ENCODE measurements at places on chromosomes 16 and 17.
A peak's percentile ranks its signal among the peaks of the same experiment; 100 is the strongest.

- DNase-seq, result peak; percentile 73
These were observed 166.3 kb downstream of the ANKFN1 start for GRCh38 chr17:56319531-56319930.

DNA sequence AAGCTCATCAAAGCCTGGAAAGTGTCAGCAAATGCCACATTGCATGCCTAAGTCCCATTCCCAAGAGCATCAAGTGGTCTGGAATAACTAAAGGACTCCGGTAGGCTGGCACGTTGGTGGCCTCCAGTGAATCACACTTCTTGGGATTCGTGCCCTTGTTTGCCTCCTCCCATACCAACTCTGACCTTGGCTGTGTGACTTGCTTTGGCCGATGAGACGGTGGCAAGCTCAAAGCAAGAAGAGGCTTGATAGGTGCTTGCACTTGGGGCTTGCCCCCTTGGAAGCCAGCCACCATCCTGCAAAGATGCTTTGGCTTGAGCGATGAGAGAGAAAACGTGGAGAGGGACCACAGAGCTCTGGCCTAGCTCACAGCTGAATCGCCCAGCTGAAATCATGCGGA, 313.1 kb upstream of the ZFHX3 start:
- DNase-seq, result no peak

DNA sequence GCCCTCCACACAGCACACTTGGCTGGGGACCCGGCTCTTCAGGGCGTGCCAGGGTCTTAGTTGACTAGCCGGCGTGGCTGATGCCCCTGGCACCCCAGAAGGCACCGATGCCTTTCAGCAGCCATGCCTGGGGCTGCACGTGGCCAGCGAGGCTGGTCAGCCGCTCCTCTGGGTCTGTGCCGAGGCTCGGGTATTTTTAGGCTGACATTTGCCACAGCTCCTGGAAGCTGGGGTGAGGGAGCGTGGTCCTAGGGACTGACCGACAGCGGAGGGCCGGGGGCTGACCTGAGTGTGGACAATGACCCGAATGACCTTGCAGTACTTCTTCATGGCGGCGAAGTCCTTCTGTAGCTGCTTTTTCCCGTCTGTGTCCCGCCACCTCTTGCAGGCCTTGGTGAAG, 3.9 kb downstream of the RPL3L start:
- DNase-seq, result no peak

DNA sequence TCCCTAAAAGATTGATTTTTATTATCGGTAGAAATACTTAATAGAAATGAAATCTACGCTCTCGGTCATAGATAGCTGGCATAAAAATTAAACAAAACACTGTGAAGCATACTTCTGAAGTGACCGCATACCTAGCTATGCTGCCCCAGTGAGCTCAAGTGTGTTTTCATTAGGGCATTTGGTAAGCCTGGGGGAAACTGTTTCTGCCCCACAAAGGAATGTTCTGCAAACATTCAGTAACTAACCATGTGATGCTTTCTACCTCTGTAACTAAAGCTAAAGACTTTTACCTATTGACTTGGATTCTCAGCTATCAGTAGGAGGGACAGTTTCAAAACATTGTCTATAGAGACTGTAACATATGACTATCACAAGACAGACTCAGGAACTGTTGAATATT, 93.5 kb upstream of the HSBP1 start:
- DNase-seq, result no peak

DNA sequence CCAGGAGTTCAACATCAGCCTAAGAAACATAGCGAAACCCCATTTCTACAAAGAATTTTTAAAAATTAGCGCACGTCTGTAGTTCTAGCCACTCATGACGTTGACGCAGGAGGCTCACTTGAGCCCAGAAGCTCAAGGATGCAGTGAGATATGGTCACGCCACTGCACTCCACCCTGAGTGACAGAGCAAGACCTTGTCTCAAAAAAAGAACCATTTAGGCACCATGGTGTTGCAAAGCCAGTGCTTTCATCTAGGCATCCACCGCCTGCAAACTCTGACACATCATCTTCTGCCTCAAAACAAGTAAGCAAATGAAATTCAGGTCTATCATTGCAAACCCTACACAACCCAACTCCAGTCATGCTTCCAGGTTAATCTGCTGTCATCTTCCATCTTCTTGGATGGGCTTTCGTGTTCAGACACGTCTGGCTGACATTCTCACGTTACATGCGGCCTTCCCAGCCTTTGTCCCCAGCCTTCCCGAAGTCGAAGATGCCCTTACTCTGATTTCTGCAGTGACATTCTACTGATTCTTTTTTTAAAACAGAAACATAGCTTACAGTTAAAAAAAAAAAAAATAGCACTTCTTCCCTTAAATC, 8.9 kb downstream of the ANKRD11 start:
- DNase-seq, result no peak

DNA sequence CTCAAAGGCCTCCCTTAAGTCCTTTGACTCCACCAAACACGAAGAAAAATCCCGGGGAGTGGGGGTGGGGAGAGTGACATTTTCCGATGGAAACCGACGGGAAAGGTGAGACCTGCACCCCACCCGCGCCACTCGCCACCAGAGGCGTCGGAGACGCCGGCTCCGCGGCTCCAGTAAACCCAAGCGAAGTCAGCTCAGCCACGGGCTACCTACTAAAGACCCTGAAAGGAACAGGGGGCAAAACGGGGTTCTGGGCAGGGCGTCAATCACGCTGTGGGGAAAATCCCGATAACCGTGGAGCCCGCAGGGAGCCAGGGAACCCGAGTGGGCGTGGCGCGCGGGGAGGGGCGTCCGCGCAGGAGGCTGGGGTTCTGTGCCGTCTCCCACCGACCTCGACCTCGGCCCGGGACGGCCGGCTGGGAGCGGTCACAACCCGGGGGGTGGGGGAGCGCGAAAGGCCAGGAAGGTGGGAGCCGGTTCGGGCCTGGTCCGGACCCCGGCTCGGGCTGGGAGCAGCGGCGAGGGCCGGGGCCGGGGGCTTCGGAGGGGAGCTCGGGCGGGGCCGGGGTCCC, 565 bp downstream of the WDR45B start:
- DNase-seq, result no peak

DNA sequence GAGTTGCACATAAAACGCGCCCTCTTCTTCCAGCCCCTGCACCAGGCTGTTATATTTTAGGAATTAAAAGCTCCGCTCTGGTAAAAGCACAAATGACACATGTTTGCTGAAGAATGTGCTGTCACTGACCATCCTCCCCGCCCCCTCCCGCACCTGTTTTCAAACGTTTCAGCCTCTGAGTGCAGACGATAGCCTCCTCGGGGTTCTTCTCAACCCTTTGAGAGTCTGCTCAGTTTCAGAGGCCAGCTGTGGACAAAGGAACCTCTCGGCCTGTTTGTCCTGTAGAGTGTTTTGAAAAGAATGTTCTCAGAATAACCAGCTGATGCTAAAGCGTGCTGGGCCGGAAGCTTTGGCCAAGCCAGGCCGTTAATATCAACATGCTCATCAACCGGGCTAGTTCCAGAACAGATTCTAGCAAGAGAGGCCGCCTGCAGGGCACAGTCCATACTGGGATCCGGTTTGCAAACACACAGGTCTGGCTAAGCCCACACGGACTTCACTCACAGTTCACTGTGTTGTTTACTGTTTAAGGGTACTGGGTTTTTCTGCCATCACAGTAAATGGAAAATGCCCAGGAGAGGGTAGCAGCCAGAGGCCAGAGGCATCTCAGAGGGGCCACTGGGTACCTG, 6.4 kb upstream of the CACNG4 start:
- DNase-seq, result peak; percentile 14

DNA sequence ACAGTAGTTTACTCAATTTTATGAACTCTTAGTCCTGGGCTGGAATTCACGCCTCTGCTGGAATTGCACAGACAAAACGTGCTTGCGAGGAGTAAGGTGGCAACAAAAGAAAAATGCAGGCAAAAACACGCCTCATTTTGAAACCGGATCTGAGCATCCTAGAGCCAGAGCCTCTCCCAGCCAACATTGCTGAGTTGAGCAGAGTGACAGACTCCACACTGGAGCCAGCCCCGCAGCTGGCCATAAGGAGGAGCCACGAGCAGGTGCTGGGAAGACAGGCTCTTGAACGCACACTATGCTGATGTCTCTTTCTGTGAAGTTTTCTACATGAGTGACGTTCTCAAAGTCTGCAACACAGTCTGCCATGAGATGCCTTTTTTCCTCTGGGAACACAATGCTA, 14.6 kb upstream of the HSBP1 start:
- no peak for DNase-seq

- peak; percentile 42 for DNase-seq
These were observed 500 bp downstream of the MAF start for GRCh38 chr16:79599837-79600637.

DNA sequence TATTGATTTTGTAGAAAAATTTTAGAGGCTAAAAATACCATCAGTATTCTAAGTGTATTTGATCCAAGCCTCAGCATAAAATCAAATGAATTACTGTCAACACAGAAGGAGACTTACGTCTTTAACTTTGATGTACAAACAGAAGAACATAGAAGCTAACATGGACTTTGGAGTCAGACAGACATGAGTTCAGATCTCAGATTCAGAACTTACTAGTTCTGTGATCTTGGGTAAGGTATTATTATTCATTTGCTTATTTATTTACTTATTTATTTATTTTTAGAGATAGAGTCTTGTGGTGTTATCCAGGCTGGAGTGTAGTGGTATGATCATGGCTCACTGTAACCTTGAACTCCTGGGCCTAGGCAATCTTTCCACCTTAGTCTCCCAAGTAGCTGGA, 4.0 kb upstream of the SLFN12L start:
- DNase-seq, result no peak

DNA sequence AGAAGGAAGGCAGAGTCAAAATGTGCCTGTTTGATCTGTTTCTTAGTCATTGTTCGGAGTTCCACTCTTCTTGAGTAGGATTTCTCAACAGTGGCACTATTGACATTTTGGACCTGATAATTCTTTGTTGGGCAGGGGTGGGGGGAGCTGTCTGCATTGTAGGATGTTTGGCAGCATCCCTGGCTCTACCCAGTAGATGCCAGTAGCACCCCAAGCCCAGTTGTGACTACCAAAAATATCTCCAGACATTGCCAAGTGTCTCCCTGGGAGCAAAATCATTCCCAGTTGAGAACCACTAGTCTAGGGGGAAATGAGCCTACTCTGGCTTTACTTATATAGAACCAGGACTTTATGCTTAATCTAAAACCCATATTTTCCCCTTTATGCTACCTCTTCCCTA, 1.1 kb upstream of the GFOD2 start:
- no peak for DNase-seq

DNA sequence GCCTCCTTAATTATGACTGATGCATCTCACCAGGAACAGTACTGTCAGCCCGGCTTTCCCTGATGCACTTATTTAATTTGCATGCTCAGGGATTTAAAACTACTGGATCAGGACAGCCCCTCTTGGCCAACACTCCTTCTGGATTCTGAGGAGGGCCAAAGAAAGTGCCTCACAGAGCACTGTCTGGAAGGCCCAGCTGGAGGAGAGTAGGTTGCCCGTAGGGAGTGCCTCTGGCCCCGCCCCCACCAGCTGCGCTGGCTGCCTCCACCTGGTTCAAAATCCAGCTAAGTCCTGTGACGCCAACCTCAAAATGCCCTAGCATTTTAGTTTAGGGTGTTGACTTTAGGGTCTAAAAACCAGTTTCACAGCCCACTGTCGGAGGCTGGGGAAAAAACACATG, 49.4 kb upstream of the SREBF1 start:
- DNase-seq, result no peak

DNA sequence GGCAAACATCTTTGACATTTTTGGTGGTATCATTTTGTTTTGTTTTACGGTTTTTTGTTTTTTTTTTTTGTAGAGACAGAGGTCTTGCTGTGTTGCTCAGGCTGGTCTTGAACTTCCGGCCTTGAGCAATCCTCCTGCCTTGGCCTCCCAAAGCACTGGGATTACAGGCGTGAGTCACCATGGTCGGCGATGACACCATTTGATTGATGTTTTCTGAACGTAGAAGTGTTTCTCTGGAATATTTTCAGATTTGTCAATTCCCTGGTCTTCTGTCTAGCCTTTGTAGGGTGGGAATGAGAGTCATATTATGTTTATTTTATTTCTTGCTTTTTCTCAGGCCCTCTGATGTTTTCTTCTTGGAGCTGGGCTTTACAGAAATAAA, 32.2 kb upstream of the BRD7 start:
- DNase-seq, result no peak

- peak; percentile 25 for DNase-seq
These were observed 14.6 kb downstream of the ANKRD40 start for GRCh38 chr17:50693036-50693682.

DNA sequence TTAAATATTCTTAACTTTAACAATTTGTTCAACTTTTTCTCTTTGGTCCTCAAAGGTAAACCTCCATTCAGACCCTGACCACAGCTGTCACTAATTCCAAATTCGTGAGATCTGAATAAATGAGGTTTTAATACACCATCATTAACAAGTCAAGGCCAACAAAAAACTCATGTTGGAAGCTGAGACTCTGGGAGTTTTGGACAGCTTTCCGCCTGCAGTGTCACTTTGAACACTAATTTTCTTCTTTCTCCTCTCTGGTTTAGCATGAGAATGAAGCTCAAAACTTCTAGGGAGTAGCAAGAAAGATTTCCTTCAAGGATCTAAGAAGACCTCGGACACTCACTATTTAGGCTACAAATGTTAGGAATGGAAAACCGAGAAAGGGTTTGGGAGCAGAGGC, 32.7 kb upstream of the DNAH9 start:
- DNase-seq, result no peak

- DNase-seq, result no peak
These were observed 6.0 kb upstream of the MRPL38 start for GRCh38 chr17:75910699-75911098.

GRCh38 chr16:81237282-81237681, 1.2 kb upstream of the BCO1 start:
- peak; percentile 36 for DNase-seq

DNA sequence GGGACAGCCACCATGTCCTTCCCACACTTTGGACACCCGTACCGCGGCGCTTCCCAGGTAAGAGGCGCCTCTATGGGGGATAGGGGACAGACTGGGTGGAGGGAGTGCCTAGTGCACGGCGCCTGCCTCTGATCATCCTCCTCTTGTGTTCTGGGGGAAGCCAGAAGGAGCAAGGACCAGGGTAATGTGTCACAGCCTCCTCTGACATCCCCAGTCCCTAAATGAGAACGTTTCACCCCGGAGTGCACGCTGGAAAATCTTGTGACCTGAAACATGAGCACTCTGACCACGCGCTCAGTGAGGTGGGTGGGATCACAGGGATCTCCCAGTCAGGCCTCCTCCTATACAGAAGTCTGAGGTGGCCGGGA, 1.1 kb downstream of the IRX6 start:
- DNase-seq, result no peak

- peak; percentile 26 for DNase-seq
These were observed 3.5 kb upstream of the ABR start for GRCh38 chr17:1183171-1183873.

GRCh38 chr17:37518826-37519225, 29.1 kb downstream of the DUSP14 start:
- DNase-seq, result no peak

- DNase-seq, result peak; percentile 95
These were observed 71.0 kb downstream of the RAI1 start for GRCh38 chr17:17752089-17752820.

DNA sequence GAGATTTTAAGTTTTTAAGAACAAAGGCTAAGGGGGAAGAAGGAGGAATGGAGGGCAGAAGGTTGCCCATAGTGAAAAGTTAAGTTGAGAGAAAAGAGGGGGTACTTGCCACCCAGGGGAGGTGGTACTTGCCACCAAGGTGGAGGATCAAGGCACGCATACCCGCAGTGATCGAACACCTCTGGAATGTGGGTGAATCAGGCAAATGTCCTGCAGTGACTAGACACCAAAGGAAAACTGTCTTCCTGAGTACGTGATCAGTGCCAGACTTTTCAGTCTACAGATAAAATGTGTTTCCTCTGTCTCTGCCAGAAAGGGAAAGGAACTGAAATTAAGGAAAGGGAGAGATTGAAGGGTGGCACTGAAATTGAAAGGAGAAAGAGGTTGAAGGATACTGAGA, 2285.3 kb downstream of the TP53TG3F start:
- DNase-seq, result no peak

- DNase-seq, result no peak
These were observed 11.6 kb downstream of the CD7 start for GRCh38 chr17:82305727-82306300.
